ENCODE measurements at places on chromosomes 13 and 19.
A peak's percentile ranks its signal among the peaks of the same experiment; 100 is the strongest.

- DNase-seq = peak; percentile 89
Measured at GRCh38 chr19:40006273-40006691, 9.4 kb downstream of the ZNF546 start.

DNA sequence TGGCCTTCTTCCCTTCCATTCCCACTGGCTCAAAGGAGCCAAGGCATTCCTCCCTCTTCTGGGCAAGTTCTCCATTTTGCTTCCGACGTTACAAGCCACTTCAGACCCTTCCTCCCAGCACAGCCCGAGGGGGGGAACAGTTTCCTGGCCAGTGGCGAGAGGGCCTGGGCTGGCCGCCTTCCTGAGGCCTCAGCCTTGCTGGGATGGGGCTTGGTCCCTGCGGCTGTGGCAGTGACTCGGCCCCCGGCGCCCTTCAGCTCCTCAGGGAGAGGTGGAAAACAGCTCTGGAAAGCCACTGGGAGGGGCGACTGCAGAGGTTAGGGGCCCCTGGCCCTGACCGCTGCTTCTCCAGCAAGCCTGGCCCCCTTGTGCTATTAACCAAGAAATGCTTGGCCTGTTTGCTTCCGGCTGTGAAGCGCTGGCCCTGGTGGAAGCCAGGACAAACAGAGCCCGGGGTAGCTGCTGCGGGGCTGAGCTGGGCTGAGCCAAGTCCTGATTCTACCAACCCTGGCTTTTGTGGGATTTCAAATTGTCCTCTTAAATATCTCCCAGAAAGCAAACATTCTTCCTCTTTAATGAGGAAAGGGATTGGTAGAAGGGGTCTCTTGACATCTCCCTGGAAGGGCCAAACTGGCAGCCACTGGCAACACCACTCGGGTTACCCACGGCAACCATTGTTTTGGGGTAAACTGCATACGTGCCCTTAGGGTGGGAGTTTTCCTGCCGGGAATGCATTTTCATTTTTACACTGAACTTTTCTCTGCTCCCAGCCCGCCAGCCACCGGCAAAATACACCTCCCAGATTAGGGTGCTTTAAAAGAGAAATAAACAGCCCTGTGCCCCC lies 38.7 kb downstream of the C13orf46 start:
- DNase-seq = peak; percentile 30

DNA sequence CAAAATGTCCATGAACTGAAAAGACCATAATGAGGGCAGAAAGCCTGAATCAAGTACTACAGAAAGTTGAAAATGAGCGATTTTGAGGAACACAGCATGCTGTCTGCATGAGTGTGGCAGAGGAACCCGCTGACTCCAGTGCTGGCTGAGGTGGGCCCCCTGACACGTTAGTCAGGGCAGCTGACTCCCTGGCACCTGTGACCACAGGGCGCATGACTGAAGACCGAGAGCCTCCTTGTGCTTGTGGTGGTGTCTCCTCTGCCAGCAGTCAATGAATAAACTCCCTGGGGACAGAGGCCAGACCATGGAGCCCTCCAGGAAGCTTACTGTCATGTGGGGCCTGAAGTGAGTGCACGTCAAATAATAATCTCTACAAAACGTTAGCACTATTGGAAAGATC lies 38.4 kb upstream of the VSTM2B start:
- DNase-seq = no peak

- peak; percentile 97 for DNase-seq
Measured at GRCh38 chr19:49929611-49930482, 543 bp upstream of the NUP62 start.

DNA sequence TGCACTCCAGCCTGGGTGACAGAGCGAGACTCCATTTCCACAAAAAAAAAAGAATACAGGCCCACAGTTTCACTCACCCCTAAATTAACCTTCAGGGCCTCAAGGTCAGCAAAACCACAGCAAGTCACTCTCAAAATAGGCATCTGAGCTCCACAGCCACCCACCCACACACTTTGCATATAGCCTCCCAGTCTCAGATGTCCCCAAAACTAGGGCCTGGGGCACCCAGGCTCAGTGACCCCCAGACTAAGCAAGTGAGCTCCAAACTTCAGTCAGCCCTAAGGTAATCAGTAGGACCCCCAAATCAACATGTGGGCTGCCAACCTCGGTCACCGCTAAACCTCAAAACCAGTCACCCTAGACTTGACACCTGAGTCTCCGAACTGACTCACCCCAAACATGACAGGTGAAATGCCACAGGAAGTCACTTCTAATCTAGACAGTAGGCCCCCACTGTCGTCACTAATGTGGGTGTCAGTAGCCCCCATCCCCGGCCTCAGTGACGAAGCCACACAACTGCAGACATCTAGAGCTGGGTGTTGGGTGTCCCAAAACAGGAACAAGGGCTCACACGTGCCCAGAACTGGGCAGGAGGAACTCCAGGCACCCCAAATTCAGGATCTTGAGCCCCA lies 13.9 kb downstream of the RABAC1 start:
- no peak for DNase-seq

GRCh38 chr19:46878613-46879375 lies 18.0 kb downstream of the ARHGAP35 start:
- DNase-seq = peak; percentile 93

Data from astrocyte of the spinal cord (primary cell).